ENCODE measurements at places on chromosomes 2 and 18.
A peak's percentile ranks its signal among the peaks of the same experiment; 100 is the strongest.

DNA sequence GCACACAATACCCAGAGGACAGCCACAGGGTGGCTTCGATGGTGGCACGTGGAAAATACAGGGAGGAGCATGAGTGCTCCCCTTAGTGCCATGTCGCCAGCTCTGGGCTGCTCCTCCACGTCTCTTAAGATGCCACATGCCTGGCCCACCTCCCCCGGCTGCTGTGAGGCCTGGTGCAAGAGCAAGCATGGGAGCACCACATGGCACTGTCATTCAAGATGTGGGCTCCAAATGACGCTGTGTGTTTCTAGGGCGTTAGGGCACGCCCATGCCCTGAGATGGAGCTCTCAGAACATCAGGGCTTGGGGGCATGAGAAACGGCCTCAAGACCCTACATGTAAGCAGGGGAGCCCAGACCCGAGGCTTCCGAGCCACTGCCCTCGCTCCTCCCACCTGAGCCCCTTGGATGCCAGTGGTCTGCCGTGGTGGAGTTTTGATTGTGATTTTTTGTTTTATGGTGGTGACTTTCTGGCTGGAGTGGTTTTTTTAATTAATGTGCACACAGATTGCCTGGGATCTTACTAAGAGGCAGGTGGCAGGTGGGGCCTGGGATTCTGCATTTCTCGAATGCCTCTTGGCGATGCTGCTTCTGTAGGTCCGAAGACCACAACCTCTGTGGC lies 239.3 kb downstream of the GBX2 start:
- H3K27ac ChIP-seq: no peak overlapping the region
- H3K4me1 ChIP-seq: no peaks in the 10 kb centered on the region
- no peak overlapping the region for H3K4me3 ChIP-seq

DNA sequence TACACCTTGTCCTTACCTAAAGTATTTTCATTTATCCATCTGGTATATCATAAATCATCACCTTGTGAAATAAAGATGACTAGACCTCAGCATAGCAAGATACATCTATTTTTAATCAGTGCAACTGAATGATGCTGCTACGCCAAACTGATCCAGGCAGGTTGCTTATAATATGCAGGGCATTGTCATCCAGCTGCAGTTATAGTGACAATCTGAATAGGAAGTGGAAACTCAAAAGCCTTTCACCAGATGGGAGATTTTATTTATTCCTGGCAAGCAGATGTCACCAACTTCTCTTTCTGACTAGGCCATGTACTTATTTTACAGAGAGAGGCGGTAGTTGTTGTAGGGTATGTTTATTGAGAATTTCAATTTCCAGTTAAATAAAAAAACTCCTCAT lies 747.3 kb downstream of the ADCYAP1 start:
- H3K27me3 ChIP-seq: no peaks in the 10 kb centered on the region
- H3K4me1 ChIP-seq: no peaks in the 10 kb centered on the region
- no peak overlapping the region for H3K4me3 ChIP-seq
- no peak overlapping the region for H3K27ac ChIP-seq
- DNase-seq: no peak
- no peaks in the 10 kb centered on the region for H3K36me3 ChIP-seq

DNA sequence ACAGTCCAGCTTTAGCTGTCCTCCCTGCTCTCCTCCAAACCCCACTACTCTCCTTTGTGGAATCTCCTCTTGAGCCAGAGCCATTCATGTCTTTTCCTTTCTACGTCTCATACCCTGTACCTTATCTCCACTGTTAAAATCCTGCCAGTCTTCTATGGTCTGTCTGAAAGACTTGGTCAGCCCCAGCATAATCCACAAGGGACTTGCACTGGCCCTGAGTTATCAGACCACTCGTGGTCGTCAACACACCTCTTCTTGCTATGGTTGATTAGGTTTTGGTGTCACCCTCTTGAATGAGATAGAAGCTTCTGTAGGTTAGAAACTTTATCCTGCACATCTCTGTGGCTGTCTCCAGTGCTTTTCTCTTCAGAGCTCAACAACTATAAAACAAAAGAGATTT lies 56.8 kb downstream of the MYO1B start:
- no peak overlapping the region for H3K4me3 ChIP-seq
- H3K27me3 ChIP-seq: peaks cover 2% of the 10 kb centered on the region
- peak overlapping the region; percentile 40 for H3K27ac ChIP-seq
- peaks cover 93% of the 10 kb centered on the region for H3K4me1 ChIP-seq
- peaks cover 53% of the 10 kb centered on the region for H3K36me3 ChIP-seq

DNA sequence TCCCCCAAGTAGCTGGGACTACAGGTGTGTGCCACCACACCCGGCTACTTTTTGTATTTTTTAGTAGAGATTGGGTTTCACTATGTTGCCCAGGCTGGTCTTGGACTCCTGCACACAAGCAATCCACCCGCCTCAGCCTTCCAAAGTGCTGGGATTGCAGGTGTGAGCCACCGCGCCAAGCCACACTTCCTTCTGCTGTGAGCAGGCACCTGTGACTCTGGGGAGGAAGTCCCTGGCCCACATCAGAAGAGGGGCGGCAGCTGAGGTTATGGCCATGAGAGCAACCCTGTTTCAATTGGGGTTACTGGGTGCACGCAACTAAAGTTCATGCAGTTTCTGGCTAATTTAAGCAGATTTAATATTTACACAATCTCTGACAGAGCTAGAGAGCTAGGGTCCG lies 91.0 kb downstream of the PLB1 start:
- no peaks in the 10 kb centered on the region for H3K36me3 ChIP-seq
- no peaks in the 10 kb centered on the region for H3K27me3 ChIP-seq
- DNase-seq: no peak

DNA sequence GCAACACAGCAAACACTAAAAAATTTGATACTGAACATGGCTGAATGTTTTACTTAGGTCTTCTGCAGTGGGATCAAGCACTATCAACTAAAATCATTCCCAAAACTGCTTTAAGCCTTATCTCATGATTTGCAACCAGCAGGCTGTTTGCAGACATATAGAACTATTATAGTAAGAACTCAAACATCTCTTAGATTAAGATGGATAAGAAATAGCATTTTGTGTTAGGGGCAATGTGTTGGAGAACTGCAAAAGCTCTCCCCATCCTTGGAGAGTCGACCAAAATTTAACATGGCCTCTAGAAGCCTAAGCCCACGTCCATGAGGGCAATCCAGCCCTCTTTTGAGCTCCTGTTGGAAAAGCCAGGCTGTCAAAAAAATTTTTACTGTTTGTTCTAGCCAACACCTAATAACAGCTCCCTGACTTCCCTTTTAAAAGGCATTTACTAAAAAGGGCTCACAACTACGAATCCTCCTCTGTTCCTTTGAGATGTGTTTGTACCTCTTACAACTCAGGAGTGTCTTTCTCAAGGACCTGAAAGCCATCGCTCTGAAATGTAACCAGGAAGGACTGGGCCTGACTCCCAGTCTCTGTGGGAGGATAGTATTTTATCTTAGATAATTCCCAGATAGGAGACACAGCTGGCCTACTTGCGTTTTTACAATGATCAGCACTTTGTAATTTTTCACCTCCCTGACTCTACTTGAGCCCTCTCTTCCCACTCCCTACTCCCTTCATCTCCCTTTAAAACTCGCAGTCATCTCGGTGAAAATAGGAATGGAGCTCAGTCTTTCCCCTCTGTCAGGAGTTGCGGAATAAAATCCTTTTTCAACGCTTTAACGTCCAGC lies 1.4 kb downstream of the KRCC1 start:
- no peak for DNase-seq
- peaks cover 7% of the 10 kb centered on the region for H3K27me3 ChIP-seq
- H3K4me3 ChIP-seq: peak overlapping the region; percentile 97
- peaks cover 42% of the 10 kb centered on the region for H3K4me1 ChIP-seq

All from HFFc6 (cell line).